IMR-90 (cell line): ENCODE measurements at places on chromosomes 4 and X. TPM values are rescaled to one million over a fixed set of nuclear protein-coding genes. Genes with fewer than 3 reads are reported as not detected.

- no peak overlapping the region for H3K27ac ChIP-seq
- DNase-seq: no peak
- no peaks in the 10 kb centered on the region for H3K4me1 ChIP-seq
Measured at GRCh38 chr4:85565761-85566480, 91.0 kb downstream of the ARHGAP24 start.

- H3K36me3 ChIP-seq: peaks cover 10% of the 10 kb centered on the region; the same call in 1 of the 2 replicates
- no peak for DNase-seq
- no peaks in the 10 kb centered on the region for H3K4me1 ChIP-seq
- no peaks in the 10 kb centered on the region for H3K27me3 ChIP-seq
- no peak overlapping the region for H3K27ac ChIP-seq
Measured at GRCh38 chr4:13452927-13453579, 31.1 kb downstream of the RAB28 start.

DNA sequence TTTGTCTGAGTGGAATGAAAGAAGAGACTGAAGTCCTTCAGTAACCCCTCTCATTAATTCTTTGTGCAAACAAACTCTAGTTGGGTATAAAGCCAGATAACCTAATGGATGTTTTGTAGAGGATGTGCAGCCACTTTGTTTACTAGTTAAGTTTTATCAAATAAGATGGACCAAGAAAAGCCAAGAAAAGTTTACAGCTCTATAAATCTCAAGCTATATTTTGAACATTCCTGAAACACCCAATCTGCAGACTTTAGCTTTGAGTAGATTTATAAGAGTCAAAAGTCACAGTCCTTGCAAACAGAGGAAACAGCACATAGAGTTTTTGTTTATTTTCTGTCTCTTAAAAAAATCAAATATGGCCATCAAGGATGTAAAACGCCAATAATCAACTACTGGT is 452.9 kb downstream of the SPRY1 start:
- H3K27me3 ChIP-seq: no peaks in the 10 kb centered on the region
- no peak overlapping the region for H3K4me3 ChIP-seq
- no peaks in the 10 kb centered on the region for H3K4me1 ChIP-seq
- H3K27ac ChIP-seq: no peak overlapping the region
- H3K36me3 ChIP-seq: no peaks in the 10 kb centered on the region

DNA sequence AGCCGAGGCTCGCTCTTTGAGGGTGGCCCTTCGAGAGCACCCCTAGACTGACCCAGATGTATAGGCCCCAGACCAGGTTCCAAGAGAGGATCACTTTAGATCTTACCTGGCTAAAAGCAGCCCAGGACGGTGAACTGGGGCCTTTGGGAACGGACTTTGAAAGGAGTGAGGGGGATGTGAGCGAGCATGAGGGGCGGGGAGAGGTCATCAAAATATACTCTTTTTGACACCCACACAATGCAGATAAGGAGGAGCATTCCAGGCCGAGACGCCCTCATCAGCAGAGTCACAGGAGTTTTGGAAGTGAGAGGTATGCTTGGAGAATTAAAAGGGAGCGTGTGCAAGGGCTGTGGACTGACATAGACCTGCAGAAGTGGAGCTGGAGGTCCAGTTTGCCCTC is 528 bp downstream of the NSDHL start:
- 0 out of 2 replicates have a peak, but pooled peaks cover 2% of the 10 kb centered on the region for H3K4me1 ChIP-seq
- no peak for DNase-seq
- no peaks in the 10 kb centered on the region for H3K27me3 ChIP-seq
- no peaks in the 10 kb centered on the region; the same call in none of the 2 replicates for H3K36me3 ChIP-seq
- H3K4me3 ChIP-seq: peak overlapping the region; percentile 88
- H3K27ac ChIP-seq: peak overlapping the region; percentile 69

DNA sequence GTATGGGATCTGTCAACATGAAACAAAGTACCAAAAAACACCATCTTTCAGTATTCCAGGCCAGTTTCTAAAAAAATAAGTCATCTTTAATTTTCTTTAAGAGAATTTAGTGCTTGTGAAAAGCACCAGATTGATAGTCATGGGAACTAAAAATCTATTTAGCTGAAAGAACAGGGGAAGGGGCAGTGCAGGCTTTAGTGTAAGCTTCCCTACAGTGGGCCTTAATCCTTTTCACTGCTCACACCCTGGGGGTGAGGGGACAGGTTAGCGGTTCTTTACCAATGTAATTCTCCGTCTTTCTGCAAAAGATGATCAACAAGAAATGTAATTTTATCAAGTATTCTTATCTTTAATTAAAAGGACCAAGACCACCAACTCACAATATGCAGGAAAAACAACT is 47.1 kb downstream of the CHIC2 start:
- no peaks in the 10 kb centered on the region for H3K27me3 ChIP-seq
- H3K36me3 ChIP-seq: peaks cover 6% of the 10 kb centered on the region
- DNase-seq: no peak
- no peak overlapping the region for H3K4me3 ChIP-seq
- H3K27ac ChIP-seq: no peak overlapping the region

DNA sequence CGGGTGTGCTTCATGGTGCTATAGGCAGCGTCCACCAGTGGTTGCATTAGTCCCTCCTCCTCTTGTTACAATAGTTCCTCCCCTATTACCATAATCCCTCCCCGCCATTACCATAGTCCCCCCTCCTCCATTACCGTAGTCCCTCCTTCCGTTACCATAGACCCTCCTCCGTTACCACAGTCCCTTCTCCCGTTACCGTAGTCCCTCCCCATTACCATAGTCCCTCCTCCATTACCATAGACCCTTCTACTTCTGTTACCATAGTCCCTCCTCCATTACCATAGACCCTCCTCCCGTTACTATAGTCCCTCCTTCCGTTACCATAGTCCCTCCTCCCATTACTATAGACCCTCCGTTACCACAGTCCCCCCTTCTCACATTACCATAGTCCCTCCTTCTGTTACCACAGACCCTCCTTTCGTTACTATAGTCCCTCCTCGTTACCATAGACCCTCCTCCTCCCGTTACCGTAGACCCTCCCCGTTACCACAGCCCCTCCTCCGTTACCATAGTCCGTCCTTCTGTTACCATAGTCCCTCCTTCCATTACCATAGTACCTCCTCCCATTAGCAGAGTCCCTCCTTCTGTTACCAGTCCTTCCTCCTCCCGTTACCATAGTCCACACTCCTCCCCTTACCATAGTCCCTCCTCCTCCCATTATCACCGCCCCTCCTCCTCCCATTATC is 129.6 kb downstream of the DHRSX start:
- no peak for DNase-seq
- H3K4me1 ChIP-seq: no peaks in the 10 kb centered on the region
- H3K36me3 ChIP-seq: peaks cover 10% of the 10 kb centered on the region

The NHS gene
- 0.83 and 0.90 TPM in 2 replicates for total RNA-seq

The HSFX3 gene
- total RNA-seq: not detected in 2 replicates

The NPY5R gene
- not detected in 2 replicates for total RNA-seq

The CT55 gene
- not detected in 2 replicates for total RNA-seq

The VSIG4 gene
- not detected in 2 replicates for total RNA-seq
